ENCODE measurements at places on chromosomes 4 and X.

DNA sequence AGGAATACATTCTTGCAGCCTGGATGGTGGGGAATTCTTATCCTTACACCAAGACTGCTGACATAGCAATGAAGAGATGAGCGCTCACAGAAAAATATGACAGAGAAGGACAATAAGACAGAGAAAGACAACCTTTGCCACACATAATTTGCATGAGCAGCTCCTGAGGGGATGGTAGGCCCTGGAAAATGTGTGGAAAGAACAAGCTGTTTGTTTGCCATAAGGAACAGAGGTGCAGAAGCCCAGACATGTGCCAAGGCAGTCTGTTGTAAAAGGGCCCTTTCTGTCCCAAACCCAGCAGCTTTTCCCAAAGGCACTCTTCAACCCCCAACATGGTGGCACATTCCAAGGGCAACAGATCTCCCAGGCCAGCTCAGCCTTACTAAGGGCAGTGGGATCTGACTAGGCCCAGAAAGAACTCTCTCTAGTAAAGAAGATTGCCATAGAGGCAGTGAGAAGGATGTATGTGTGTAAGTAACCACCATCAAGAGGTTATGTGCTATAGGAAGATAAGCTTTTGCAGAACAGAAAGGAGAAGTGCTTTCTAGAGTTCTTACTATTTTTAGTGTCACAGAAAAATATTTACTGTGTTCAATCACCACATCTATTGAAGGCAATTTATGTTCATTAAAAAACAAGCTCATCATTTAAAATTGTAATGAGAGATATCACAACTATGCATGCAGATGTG, 287.0 kb upstream of the RASGEF1B start:
- DNase-seq = no peak

GRCh38 chr4:38832624-38833528, 23.7 kb downstream of the TLR6 start:
- DNase-seq = no peak

GRCh38 chrX:151977009-151977408, 2.5 kb upstream of the GABRE start:
- DNase-seq = no peak

DNA sequence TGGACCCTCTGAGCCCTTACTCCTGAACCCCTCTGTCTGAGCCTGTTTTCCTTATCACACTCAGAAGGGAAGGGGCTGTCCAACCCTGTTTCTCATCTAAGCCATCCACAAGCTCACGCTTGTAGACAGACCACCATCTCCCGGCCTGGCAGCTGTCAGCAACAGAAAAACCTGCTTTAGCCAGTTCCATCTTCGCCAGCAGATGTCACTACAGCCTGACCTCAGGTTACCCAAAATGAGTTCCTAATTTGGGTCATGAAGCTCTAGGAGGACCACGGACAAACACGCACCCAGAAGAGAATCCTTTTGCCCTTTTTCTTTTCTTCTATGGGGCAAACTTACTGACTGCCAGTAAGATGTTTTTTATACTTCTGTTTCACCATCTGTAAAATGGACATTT, 445.4 kb downstream of the BCOR start:
- DNase-seq = no peak

- no peak for DNase-seq
Measured at GRCh38 chr4:158534727-158535126, 13.0 kb downstream of the RXFP1 start.

DNA sequence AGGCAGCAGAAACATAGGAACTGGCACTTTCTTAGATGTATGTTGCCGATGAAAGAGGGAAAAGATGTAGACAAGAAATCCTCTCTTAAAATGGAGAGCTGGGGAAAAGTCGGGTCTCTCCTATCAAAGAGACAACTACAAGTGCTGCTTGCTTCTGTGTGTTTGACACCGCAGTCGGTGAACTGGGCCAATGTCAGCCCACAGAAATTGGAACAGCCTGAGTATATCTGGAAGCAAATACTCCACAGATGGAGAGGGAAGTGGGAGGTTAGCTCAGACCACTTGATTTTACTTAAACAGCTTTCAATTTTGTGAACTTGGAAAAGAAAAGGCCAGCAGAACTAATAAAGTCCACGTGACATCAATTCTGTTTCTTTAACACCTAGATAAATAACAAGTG, 230.9 kb upstream of the FAT1 start:
- DNase-seq = no peak

DNA sequence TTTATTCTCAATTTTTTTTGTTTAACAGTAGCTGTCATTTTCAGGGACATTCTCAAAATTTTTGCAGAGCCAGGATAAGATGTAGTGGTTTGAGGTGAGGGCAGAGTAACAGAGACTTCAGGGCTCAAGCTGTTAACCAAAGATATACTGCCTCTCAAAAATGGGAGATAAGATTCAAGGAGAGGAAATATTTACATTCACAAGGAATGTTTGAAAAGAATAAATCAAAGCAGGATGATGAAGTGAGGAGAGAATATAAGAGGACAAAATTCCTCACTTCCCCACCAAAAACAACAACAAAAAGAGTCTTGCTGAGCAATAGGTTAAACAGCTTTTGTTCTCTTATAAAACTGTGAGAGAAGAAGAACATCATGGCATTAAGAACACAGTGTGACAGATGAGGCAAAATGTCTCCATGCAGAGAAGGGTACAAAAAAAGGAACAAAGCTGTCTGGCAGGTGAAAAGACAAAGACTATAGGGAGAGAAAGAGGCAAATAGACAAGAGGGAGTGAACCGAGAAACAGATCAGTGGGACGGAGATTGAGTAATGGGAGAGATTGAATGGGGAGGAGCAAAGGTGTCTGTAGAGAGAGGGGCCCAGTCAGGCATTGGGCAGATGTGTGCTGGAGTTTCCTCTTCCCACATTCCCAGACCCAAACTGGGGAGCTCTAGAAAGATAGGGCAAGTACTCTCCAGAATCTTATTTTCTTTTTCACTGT, 106.1 kb upstream of the TMEM150C start:
- DNase-seq = no peak

GRCh38 chr4:85274955-85275354, 200.0 kb upstream of the ARHGAP24 start:
- DNase-seq = no peak

- DNase-seq = no peak
Measured at GRCh38 chr4:174521800-174522182, 497 bp downstream of the HPGD start.

GRCh38 chr4:46980851-46981250, 12.5 kb downstream of the GABRA4 start:
- DNase-seq = no peak

DNA sequence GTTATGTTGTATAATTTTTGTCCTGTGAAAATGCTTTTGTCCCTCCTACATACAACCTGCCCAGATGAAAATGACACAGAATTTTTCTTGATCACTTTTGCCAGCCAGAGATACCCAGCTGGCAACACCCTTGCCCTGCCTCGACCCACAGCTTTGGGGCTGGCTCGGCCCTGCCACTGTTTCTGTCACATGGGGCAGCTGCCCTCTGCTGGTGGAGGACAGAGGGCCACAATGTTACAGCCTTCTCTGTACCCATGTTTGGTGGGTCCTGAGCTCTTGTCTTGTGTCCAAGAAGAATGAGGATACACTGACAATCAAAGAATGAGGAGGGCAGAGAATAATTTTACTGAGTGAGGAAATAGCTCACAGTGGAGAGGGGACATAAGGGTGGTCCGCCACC, 31.1 kb downstream of the BMP15 start:
- DNase-seq = no peak

- no peak for DNase-seq
Measured at GRCh38 chrX:1720836-1721235, 106.0 kb downstream of the ASMT start.

- DNase-seq = no peak
Measured at GRCh38 chr4:13703096-13703495, 75.6 kb upstream of the BOD1L1 start.

- peak; percentile 42 for DNase-seq
Measured at GRCh38 chr4:121370729-121371325, 10.0 kb downstream of the QRFPR start.

- no peak for DNase-seq
Measured at GRCh38 chr4:153217440-153217839, 13.2 kb downstream of the TRIM2 start.

GRCh38 chrX:138128027-138128671, 562.2 kb downstream of the ZIC3 start:
- DNase-seq = peak; percentile 28

GRCh38 chrX:1464971-1465285, 12.2 kb upstream of the ASMTL start:
- no peak for DNase-seq

DNA sequence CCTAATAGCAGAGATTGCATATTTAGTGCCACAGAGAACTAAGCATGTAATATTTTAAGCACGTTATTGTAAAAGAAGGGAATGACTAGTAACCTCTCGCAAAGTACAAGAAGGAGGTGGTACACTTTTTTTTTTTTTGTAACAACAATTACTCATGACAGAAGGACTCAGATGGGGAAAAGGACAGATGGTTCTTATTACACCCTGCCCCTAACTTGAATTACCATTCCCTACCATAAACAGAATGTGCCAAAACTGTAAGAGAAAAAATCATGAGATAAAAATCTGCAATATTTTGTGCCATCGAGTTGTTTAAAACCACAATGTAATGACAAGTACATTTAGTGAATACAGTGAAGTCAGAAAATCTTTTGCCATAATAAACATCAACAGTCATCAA, 33.0 kb upstream of the RAPGEF2 start:
- DNase-seq = peak; percentile 70

GRCh38 chr4:102037566-102037965, 247.0 kb downstream of the BANK1 start:
- DNase-seq = peak; percentile 7

GRCh38 chr4:154029171-154029570, 240.3 kb upstream of the SFRP2 start:
- DNase-seq = no peak

GRCh38 chrX:100635989-100636320, 651 bp downstream of the TSPAN6 start:
- no peak for DNase-seq

GRCh38 chrX:1059576-1060561, 152.6 kb downstream of the CRLF2 start:
- no peak for DNase-seq

GRCh38 chr4:53228036-53228435, 137.8 kb downstream of the SCFD2 start:
- no peak for DNase-seq

GRCh38 chrX:21989384-21989783, 42.7 kb upstream of the PHEX start:
- no peak for DNase-seq

- DNase-seq = no peak
Measured at GRCh38 chrX:11755724-11756123, 2.3 kb upstream of the MSL3 start.

- DNase-seq = peak; percentile 10
Measured at GRCh38 chr4:7295197-7295910, 103.0 kb downstream of the SORCS2 start.

DNA sequence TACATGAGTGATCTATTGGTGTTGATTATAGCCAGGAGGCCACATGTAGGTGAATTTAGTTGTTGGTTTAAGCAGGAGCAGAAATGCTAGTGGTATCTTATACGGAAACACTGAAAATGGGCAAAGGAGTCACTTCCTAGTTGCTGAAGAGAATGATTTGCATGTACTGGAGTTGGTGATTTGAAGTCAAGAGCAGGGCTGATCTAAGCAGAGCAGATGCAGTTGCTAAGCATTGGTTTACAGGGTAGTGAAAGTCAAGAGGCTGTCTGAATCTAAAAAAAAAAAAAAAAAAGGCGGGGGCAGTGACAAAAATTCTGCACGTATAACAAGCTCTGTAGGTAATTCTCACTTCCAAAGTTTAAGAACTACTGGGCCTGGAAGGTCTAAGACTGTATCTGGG, 90.4 kb upstream of the HPRT1 start:
- no peak for DNase-seq

- DNase-seq = no peak
Measured at GRCh38 chrX:19899217-19899788, 11.9 kb upstream of the SH3KBP1 start.

DNA sequence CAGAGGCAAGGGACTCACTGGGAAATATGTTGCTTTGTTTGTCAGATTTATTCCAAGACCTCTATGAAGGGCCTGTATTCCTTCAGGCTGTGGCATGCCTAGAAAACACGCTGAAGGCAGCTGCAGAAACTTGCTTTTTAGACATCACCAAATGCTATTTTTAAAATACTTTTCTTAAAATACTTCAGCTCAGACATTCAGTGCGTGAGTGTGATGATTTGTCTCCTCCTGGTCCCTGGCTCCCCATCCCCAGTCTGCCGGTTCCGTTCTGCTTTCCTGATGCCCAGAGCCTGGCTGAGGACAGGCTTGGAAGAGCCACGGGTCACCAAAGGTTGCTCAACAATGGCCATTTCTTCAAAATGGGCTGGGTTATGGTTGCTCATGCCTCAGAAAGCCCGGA, 55.0 kb downstream of the PSAPL1 start:
- DNase-seq = no peak

DNA sequence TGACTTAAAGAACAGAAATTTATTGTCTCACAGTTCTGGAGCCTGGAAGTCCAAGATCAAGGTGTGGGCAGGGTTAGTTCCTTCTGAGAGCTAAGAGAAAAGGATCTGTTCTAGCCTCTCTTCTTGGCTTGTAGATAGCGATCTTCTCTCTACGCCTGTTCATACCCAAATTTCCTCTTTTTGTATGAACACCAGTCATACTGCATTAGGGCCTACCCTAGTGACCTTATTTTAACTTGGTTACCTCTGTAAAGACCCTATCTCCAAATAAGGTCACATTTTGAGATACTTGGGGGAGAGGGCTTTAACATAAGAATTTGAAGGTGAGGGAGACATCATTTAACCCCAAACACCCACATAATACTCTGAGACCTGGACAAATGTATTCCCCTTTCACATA, 55.6 kb upstream of the SPP1 start:
- DNase-seq = no peak

DNA sequence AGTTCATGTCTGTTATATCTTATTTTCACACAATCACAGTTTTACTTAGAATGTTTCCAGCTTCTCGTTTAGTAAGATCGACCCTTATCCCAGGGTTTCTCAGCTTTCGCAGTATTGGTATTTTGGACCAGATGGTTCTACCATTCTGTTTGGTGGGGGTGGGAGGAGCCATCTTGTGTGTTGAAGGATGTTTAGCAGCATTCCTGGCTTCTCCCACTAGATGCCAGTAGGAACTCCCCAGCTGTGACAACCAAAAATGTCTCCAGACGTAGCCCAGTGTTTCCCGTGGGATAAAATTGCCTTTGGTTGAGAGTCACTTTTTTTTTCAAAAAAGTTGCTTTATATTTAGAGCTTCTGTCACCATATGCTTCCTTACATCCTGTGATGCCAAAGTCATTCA, 90.9 kb upstream of the TLR2 start:
- no peak for DNase-seq

DNA sequence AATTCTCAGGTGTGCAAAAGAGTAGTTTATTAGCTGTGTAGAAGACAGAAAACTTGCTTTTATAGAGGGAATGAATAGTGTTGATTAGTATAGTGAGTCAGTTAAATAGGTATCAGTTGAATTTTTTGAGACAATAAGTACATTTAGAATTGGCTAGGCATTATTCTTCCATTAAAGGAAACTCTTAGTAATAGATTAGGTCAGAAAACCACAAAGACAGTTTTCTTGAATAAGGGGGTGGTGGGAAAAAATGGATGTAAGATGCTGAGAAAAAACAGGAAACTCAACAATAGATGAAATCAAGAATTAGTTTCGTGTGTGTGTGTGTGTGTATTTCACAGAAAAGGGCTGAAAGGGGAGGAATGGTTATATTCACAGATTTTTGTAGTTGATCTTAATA, 16.8 kb downstream of the CD38 start:
- DNase-seq = no peak
